ENCODE measurements at places on chromosomes 4 and X.

GRCh38 chr4:138050601-138051000 is 191.5 kb downstream of the SLC7A11 start:
- no peak for DNase-seq

- no peak for DNase-seq
Observed at GRCh38 chr4:16259889-16260246, 33.6 kb upstream of the TAPT1 start.

GRCh38 chr4:102759831-102760644 is 730 bp downstream of the MANBA start:
- peak; percentile 12 for DNase-seq

GRCh38 chrX:10485326-10485725 is 135.1 kb downstream of the MID1 start:
- DNase-seq = no peak

DNA sequence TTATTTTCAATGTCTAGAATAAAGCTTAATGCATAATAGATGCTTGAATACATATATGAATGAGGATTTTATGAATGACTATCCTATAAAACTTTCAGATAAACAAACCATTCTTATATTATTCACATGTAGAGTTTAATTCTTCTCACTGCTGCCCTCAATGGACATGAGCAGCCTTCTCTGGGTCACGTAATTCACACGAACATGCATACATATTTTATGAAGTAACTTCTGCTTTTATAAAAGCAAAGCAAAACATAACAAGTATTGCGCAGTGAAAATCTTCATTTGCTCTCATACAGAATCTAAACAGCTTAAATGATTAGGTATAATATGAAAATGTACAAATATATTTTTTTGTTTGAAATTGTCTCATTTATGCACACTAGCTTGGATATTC is 116.7 kb downstream of the TMA16 start:
- no peak for DNase-seq

DNA sequence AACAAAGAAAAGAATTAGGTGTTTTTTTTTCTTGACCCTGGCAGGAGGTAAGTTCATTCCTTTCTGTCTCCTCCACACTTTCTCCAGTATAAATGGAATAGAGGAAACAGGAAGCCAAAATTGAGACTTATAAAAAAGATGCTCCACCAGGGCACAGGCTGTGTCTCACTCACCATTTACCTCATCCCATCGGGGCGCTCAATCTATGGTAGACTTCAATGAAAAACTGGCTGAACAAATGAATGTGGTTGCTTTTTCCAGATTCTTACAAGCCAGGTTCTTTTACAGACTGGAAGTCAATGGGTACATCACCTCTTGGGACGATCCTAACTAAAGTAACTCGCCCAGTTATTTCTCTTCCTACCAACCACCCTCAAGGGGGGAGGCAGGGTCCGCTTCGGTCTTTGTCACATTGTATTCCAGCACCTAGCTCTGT is 685 bp downstream of the COMMD8 start:
- DNase-seq = no peak

GRCh38 chr4:181520790-181521189 is 722.4 kb upstream of the TENM3 start:
- no peak for DNase-seq

DNA sequence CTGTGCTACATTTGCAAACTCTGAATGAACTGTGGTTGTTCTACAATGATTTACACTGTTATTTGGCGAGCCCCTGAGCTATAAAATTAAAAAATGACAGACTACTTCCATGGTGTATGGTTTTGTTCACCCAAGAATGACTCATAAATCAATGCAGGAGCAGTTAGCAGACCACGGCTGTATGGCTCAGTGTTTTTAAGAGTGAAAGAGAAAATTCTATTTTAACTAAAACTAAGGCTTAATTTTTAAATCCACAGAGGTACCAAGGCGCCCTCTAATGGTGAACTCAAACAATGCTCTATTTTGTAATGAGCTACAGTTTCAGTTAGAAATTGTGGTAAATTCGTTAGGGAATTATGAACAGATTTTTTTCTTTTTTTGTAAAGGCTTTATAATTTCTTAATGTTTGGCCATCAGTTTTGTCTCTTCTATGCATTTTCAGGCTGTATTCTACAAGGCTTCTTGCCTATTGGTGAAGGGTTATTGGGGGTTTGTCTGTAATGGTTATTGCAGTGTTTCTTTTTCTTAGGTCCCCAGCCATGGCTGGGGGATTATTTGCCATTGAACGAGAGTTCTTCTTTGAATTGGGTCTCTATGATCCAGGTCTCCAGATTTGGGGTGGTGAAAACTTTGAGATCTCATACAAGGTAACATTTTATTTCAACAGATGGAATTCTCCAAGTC is 32.5 kb downstream of the HMGB2 start:
- DNase-seq = no peak

DNA sequence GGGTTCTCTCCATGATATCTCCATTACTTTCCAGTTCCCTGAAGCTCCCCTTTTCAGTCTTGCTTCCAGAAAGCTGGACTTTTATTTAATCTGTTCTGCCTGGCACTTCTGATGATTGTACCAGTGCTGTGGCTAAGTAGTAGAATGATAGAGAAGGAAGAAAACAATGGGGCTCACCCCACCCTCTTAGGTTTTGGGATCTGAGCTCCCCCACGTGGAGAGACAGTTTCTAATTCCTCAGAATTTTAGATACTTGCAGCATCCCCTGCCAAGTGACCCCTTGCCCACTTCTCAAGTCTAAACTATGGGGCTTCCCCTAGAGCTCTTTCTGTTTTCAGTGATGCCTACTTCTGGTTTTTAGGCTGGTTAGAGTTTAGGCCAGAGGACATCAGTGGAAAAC is 73.9 kb downstream of the GC start:
- DNase-seq = no peak

- DNase-seq = no peak
Observed at GRCh38 chrX:124293810-124294209, 38.6 kb upstream of the TEX13D start.

DNA sequence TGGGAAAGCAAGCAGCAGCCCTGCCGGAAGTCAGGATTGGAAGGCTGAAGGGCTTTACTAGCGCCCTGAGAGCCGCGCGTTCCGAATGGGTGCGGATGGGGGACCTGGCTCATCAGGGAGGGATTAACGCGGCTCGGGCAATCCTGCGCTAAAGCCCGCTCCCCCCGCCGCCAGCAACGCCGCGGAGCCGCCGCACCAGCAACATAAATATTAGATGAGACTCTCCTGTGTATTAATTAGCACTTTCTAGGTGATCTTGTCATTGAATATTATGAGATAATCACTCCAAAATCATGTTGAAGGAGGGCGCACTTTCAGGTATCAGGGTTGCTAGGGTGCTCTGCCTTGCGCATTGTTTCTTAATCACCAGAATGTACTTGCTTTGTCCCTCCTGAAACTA is 357.2 kb upstream of the FAM241A start:
- no peak for DNase-seq

- DNase-seq = no peak
Observed at GRCh38 chr4:46254788-46255187, 130.9 kb upstream of the GABRG1 start.

GRCh38 chr4:86497980-86498862 is 95.9 kb upstream of the PTPN13 start:
- DNase-seq = no peak

- no peak for DNase-seq
Observed at GRCh38 chrX:108712886-108713285, 23.5 kb downstream of the IRS4 start.

DNA sequence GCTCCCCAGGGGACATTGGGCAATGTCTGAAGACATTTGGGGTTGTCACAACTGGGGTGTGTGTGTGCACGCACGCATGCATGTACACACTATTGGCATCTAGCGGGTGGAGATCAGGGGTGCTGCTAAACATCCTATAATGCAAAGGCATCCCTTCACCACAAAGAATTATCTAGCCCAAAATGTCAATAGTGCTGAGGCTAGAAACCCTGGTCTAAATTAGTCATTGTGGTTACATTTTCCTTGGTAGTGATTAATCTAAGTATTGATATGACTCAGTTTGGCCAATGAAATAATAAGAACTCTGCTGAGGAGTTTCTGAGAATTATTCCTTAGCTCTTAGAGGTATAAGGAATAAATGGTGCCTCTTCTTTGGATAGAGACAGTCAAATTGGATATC is 200.2 kb downstream of the CLCN4 start:
- no peak for DNase-seq

- DNase-seq = no peak
Observed at GRCh38 chr4:6221851-6222760, 21.8 kb upstream of the JAKMIP1 start.

DNA sequence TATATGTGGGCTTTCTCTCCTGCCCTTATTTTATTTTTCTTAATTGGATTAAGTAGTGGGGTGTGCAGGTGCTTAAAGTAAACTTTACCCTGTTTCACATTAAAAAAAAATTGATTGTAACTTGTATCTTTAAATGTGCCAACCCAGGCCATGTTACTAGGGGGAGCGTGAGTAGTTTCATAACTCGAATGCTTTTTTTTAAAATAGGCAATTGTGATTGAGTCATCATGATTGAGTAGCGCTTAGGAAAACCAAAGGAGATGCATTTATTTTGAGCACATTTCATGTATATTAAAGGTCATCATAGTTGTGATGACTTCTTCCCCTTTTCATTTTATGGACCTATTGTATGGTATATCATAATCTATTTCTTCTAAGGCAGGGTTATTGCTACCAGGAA is 32.2 kb downstream of the GPAT3 start:
- DNase-seq = no peak

DNA sequence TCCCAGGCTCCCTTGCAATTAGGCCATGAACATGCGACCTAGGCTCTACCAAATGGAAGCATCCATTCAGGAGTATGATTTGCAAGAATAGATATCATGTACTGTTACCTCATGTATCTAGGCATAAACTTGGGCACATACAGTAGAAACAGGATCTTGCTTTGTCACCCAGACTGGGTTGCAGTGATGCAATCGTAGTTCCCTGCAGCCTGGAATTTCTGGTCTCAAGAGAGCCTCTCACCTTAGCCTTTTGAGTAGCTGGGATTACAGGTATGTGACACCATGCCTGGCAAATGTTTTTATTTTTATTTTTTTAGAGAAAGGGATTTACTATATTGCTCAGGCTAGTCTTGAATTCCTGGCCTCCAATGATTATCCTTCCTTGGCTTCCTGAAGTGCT is 994.2 kb downstream of the ADGRL3 start:
- no peak for DNase-seq

- no peak for DNase-seq
Observed at GRCh38 chr4:128322311-128322710, 34.7 kb upstream of the PGRMC2 start.

DNA sequence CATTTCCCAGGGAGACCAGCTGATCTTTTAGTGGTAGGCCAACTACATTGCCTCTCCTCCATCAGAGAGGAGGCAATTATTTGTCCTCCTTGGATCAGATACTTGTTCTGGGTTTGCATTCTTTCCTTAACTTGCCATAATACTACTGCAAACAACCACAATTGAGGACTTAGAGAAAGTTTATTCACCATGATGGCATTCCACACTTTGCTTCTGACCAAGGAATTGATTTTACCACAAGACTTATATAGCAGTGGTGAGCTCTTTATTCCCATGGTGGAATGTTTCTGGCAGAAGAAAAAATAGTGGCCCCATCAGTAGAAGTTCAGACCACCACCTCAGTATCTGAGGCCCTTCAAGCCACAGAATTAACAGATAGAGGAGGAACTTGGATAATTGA is 123.9 kb upstream of the PPP3CA start:
- no peak for DNase-seq

DNA sequence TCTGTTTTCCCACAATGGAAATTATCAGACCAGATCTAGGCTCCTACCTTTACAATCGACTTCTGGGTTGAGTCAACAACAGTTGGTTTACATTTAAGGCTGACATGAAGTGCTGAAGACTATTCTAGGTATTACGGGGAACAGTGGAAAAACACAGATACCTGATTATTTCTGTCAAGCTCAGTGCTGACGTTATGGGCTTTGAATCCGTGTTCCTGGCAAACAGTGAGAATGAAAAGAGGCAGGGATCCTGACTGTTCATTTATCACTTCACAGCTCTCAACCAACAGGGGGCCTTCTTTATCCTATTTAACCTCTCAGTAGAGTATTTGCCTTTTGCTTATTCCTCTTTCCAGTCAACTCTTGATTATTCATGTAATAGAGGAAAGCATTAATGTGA is 43.1 kb downstream of the TMEM164 start:
- DNase-seq = no peak

- DNase-seq = no peak
Observed at GRCh38 chr4:142043509-142043908, 407.1 kb downstream of the IL15 start.

- no peak for DNase-seq
Observed at GRCh38 chrX:54640736-54641135, 110.7 kb downstream of the GNL3L start.

DNA sequence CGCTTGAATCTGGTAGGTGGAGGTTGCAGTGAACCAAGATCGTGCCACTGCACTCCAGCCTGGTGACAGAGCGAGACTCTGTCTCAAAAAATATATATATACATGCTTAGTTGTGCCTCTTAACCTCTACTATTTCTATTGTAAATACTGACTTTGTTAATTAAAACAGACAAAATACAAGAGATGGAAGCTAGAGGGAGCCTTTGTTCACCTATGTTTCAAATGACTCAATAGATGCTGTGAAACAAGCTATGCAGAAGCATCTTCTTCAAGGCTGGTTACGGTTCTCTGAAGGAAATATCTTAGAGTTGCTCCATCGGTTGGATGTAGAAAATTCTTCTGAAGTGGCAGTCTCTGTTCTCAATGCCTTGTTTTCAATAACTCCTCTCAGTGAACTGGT is 6.2 kb downstream of the NCAPG start:
- DNase-seq = no peak

DNA sequence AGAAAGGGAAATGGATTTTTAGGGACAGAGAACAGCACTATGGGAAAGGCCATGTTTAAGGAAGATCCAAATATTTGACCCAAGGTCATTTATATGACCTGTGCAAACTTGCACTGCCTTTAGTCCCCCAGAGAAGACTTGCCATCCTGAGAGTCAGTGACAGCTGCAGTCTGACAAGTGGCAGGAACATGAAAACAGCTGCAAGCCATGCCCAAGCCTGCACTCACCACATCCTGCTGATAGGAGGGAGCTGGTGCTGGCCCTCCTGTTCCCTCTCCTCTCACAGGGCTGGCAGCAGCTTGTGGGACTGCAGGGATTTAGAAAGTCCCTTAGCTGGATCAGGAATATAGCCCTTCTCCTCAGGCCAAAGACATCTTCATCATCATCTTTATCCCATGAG is 187.7 kb downstream of the RAP1GDS1 start:
- DNase-seq = no peak

- no peak for DNase-seq
Observed at GRCh38 chr4:188778905-188779304, 639.7 kb downstream of the TRIML1 start.

GRCh38 chr4:55733932-55734331 is 85.7 kb upstream of the EXOC1L start:
- DNase-seq = no peak

- no peak for DNase-seq
Observed at GRCh38 chr4:17398035-17398434, 113.9 kb downstream of the QDPR start.
